ENCODE measurements at places on chromosomes 6 and 20.

- no peak for DNase-seq
Observed at GRCh38 chr6:73364549-73364948, 2.1 kb downstream of the KHDC3L start.

DNA sequence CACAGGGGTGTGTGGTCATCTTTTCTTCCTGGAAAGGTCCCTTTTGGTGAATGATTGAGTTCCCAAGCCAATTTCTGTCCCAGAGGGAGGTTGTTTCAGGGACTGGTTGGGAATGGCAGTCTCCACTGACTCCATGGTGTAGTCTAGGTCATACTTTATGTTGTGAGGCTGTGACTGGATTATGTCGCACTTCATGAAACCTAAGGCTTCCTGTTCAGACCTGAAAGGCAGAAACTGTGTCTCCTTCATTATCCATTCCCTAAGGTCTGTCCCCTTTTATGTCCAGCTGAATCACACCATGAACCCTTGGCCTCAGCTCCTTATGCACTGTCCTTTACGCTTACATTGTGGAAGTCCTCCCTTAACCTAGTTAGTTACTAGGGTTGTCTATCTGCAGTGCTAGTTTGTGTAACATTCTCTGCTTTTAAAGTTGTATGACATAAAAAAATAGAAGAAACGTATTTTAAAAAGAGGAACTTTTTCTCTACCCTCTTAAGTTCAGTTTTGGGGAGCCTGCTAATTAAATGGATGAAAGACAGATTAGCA is 191.3 kb downstream of the JARID2 start:
- DNase-seq, result no peak

DNA sequence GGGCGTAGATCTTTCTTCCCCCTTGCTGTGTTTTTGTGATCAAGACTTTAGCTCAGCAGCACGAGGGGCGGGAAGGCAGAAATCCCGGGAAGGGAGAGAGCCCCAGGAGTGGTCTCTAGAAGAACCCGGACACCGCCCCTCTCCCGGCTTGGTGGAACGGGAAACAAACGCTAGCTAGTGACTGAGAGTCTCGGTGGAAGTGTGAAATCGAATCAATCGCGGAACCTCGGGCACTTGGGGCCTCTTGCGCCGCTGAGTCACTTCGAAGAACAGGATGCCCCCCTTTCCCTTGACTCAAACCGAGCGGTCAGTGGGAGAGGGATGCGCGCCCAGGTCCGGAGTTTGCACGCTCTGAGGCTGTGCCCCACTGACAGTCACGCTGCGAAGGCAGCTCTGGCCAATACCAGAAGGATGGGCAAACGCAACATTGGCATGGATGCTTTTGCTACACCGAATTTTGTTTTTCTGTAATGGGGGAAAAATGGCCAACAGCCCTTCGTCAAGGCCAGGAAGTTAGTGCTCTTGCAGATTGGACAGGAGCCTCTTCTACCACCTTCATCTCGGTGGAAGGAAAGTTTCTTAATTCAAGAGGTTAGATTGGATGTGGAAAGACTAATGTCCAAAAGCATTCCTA is 1.6 kb upstream of the OLIG3 start:
- no peak for DNase-seq

- no peak for DNase-seq
Observed at GRCh38 chr6:166903027-166903426, 53.3 kb downstream of the RNASET2 start.

DNA sequence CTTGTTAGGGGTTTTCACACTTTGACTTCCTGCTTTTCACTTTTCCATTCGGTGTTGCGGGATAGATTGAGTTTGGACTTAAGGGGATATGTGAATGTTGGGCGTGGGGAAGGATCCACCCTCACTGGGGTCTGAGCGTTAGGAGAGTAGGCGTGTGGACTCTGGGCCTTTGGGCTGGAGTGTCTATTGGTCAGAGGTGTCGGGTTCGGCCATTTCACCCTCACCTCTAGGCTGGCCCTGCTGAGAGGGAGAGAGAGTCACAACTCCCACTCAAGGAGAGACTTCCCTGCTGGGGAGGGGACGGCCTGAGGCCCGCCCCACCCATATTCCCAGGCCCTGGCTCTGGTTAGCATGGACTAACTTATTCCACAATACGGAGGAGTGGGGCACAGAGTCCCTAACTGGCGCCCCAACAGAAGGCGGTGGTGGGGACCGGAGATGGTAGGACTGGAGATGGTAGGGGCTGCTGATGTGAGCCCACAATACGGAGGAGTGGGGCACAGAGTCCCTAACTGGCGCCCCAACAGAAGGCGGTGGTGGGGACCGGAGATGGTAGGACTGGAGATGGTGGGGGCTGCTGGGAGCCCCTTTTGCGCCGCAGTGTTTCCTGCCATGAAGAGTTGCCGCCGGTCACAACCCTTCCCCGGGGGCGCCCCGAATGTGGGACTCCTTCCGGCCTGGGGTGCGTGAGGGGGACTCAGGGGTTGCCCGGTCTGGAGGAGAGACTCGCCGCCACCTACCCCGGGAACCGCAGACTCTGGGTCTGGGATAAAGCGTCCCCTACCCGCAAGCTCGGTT is 1.4 kb upstream of the PTPRA start:
- DNase-seq, result no peak

GRCh38 chr20:6075428-6076219 is 21.8 kb upstream of the LRRN4 start:
- no peak for DNase-seq

DNA sequence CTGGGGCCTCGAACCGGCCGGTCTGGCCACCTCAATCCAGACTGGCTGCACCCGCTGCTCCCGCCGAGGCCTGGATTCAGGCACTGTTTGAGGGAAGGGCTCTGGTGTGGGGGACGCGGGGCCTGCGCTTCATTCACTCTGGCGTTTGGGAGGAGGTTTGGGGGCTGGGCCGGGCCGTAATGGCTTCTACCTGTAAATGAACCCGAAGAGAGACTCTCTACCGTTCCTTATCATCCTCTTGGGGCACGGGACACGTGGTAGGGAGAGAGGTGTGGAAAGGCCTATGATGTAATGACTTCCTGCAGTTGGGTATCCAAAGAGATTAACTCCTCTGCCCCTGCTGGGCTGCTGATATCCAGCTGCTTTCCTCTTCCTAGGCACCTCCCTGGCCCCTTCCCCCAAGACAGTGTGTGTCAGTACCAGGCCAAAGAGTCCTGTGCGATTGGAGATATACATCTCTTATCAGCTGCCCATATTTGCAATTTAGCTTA is 1.8 kb downstream of the FOXO3 start:
- DNase-seq, result no peak

DNA sequence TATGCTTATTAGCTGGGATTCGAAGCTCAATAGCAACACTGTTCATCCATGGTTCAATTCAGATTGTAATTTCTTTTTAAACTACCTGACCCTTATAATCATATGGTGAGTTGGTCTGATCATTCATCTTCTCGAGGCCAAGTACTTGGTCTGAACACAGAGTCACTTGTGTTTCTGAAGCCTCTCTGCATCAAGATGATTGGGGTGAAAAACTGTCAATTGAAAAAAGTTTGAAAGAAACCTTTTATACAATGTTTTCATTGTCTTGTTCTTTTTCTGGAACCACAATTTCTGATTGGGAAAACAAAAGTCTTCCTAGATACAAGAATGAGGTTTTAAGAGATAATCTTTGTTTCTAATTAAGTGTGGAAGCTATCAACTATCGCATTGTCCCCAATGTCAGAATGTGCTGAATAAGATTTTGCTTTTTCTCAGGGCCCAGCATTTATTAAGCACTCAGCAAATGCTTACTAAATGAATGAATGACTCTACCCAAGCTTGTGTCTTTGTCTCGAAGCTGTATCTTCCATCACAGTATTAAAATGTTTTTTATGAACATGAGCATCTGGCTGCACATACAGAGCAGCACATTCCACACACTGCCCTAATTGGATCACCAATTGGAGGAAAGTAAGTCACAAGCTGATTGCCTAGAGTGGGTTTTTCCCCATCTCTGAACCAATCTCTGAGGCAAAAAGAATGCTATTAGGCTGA is 45.0 kb upstream of the MOXD1 start:
- DNase-seq, result no peak

- DNase-seq, result no peak
Observed at GRCh38 chr6:503610-504362, 112.2 kb downstream of the IRF4 start.

DNA sequence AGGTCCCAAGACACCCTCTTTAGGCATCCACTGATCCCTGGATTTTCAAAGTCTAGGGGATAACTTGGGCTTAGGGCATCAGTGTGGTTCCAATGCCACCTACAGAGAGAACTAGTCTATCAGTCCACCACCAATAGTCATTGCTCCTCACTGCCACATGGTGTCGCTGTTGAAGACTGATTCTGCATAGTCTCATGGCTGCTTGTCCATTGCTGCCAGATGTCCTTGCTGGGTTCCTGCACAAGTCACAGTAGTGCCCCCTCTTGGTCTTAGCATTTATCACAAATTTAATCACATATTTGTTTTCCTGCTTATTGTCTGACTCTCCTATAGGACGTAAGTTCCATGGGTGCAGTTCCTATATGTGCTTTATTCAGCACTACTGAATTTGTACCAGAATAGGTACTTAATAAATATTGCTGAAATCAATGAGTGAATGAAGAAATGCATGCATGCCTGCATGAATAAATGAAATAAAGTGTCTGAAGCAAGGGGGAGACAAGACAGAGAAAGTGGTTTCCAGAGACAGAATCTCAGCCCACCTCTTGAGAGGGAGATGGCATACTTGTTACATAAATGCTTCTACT is 45.9 kb upstream of the RALY start:
- DNase-seq, result peak; percentile 45

GRCh38 chr6:13573669-13574110 is 711 bp upstream of the SIRT5 start:
- no peak for DNase-seq

DNA sequence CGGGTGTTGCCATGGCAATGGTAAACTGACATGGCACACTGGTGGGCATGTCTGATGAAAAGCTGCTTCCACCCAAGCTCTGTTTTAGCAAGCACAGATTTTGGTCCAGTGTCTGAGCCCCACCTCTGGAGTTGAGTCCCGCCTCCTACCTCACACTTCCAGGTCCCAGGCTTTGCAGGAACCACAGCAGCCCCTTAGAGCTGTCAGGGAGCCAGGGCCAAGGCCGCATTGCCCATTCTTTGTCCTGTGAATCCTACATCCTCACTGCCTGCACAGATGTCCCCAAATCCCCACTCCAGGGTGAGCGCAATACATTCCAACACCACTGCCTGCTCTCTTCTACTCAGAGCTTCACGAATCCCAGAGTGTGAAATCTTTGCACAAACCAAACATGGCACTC is 292.2 kb downstream of the PREX1 start:
- no peak for DNase-seq

GRCh38 chr6:80480421-80481157 is 374.1 kb downstream of the BCKDHB start:
- DNase-seq, result no peak

GRCh38 chr20:53028337-53029007 is 56.3 kb downstream of the TSHZ2 start:
- DNase-seq, result no peak

GRCh38 chr20:64160118-64160517 is 4.1 kb upstream of the MYT1 start:
- no peak for DNase-seq

- DNase-seq, result peak; percentile 74
Observed at GRCh38 chr20:58888521-58889333, 36.2 kb downstream of the GNAS start.

- no peak for DNase-seq
Observed at GRCh38 chr6:162058281-162058875, 669.2 kb downstream of the PRKN start.

GRCh38 chr20:23325107-23325506 is 25.5 kb upstream of the NXT1 start:
- DNase-seq, result no peak

DNA sequence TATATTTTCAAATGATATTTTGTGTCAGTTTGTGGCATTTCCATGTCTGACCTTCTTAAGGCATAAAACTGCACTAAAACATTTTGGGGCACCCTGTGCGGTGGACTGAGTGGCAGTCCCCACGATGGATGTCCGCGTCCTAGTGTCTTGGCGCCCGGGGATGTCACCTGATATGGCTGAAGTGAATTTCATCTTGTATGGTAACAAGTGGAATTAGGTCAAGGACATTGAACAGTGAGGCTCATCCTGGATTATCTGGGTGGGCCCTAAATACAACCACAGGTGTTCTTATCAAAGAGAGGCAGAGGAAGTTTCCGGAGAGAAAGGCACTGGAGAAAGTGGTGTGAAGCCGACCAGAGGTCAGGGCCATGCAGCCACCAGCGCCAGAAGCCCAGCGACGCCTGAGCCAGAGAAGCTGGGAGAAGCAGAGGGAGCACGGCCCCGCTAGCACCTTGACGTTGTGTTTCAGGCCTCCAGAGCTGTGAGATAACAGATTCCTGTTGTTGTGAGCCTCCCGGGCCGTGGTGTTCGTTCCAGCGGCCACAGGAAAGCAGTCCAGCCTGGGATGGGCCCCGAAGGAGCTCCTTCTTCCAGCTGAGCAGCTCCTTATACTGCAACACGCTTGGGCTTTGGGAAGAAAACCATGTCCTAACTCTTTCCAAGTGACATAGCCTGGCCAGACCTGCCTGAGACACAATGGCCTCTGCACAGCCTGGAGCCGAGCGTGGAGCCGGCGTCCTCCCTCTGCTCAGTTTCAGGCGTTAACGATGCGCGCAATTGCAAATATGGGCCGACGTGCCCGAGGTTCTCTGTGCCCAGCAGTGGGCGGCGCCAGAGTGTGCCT is 22.5 kb downstream of the THBS2 start:
- no peak for DNase-seq

DNA sequence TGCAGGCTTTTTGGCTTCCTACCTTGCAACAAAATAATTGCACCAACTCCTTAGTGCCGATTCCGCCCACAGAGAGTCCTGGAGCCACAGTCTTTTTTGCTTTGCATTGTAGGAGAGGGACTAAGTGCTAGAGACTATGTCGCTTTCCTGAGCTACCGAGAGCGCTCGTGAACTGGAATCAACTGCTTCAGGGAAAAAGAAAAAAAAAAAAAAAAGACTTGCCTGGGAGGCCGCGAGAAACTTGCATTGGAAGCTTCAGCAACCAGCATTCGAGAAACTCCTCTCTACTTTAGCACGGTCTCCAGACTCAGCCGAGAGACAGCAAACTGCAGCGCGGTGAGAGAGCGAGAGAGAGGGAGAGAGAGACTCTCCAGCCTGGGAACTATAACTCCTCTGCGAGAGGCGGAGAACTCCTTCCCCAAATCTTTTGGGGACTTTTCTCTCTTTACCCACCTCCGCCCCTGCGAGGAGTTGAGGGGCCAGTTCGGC is 420 bp downstream of the SOX4 start:
- no peak for DNase-seq

DNA sequence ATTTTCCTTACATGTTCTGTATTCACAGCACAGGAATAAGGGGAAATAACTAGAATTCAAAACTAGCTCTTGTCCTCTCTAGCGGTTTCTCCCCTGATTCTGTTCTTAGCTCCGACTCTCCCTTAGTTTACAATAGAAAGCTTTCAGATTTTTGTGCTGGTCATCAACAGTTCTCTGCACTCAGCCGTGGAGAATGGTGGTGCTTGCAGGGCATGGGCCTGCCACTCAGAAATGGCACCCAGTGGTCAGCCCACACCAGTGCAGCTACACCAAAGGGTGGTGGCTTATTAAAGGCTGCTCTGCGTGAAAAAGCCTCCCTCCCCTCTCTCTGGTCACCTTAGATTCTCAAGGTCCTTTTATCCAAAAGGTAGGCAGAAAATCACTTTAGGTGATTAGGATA is 123.5 kb downstream of the SASH1 start:
- no peak for DNase-seq
